ENCODE measurements at places on chromosomes 6 and 20. TPM values are rescaled to one million over a fixed set of nuclear protein-coding genes. Genes with fewer than 3 reads are reported as not detected.

DNA sequence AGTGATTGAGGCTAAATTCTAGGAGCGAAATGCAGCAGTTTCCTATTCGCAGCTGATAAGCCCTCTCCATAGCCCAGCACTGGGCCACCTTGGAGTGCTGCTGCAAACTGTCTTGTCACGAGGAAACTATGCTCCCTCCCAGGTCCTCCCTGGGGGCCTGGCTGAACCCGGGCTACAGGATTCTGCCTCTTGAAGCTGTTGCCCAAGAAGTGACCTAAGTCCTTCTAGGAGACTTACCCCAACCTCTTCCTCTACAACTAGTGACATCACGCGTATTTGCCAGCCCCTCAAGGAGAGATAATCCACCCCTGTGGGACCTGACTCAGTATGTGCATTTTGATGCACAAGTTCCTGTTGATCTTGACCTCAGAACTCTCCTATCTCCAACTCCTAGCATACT is 26.5 kb upstream of the ZFAND3 start:
- no peak for DNase-seq

DNA sequence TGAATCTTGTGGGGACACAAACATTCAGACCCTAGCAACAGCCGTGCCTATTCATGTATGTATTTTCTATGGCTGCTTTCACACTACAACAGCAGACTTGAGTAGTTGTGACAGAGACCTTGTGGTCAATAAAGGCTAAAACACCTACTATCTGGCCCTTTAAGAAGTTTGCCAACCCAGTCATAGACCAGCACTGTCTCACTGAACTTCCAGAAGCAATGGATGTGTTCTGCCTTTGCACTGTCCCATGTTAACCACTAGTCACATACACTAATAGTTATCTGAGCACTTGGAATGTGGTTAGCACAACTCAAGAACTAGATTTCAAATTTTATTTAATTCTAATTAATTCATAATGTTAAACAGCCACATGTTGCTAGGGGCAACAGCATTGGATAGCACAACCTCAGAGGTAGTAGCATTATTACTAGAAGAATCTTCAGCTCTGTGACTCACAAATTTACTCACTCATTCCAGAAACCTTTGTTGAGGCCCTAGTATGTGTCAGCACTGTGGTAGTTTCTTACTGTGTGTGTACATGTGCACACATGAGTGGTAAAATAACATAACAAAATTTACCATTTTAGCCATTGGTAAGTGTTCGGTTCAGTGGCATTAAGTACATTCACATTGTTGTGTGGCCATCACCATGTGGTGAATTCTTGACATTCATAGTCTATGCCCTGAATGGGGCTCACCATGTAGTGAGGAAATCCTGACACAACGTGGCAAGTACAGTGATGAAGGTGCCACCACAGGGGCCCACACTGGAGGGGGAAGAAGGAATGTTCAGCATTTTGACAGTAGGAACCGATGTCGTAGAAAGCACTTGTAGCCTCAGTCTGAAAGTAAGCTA is 107.3 kb downstream of the CEP57L1 start:
- no peak for DNase-seq

DNA sequence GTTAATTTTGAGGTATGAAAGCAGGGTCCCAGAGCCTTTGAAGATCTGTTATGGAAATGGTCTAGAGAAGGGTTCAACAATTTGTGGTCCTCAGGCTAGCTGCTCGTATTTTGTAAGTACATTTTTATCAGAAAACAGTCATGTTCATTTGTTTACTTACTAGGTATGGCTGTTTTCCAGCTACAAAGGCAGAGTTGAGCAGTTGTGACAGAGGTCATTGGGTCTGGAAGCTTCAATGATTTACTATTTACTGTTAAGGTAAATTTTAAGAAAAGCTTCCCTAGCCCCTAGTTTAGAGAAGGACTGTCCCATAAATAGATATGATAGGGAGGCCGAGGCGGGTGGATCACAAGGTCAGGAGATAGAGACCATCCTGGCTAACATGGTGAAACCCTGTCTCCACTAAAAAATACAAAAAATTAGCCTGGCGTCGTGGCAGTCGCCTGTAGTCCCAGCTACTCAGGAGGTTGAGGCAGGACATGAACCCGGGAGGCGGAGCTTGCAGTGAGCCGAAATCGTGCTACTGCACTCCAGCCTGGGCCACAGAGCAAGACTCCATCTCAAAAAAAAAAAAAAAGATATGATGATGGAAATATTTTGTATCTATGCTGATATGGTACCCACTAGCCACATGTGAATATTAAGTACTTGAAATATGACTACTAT is 538.4 kb upstream of the CITED2 start:
- no peak for DNase-seq

GRCh38 chr6:160462551-160463109 is 114.5 kb downstream of the SLC22A3 start:
- DNase-seq = no peak

DNA sequence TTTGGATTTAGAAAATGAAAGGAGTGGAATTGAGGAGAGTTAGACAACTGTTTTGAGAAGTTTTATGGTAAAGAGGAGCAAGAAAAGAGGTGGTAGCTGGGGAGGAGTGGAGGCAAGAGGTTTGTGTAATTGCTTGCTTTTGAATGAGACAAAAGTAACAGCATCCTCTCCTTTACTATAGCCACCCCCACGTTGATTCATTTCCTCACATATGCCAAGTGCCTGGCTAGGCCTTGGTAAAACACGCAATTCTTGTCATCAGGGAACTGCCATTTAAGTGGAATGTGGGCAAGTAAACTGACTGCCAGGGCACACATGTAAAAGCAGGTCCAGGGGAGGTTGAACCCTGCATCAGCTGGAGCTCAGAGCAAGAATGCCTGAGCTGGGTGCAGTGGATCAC is 4.1 kb downstream of the MTRES1 start:
- DNase-seq = no peak

- no peak for DNase-seq
Observed at GRCh38 chr20:62728028-62728780, 19.6 kb downstream of the NTSR1 start.

GRCh38 chr20:58436868-58437645 is 48.0 kb downstream of the VAPB start:
- DNase-seq = no peak

The GNAS-AS1 gene
- polyA plus RNA-seq = 1.4 TPM

The CFAP206 gene
- polyA plus RNA-seq = 2.9 TPM

The FABP7 gene
- polyA plus RNA-seq = 0.50 TPM

Measured in renal cortex interstitium (tissue), 15 donors.